ENCODE measurements at places on chromosomes 2 and 18.

GRCh38 chr18:60358516-60358915 lies 14.1 kb downstream of the MC4R start:
- H3K27me3 ChIP-seq = no peaks in the 10 kb centered on the region
- no peak overlapping the region for H3K27ac ChIP-seq
- no peaks in the 10 kb centered on the region for H3K36me3 ChIP-seq
- H3K4me3 ChIP-seq = no peak overlapping the region
- H3K4me1 ChIP-seq = peaks cover 10% of the 10 kb centered on the region

- no peak overlapping the region for H3K27ac ChIP-seq
- DNase-seq = no peak
- H3K36me3 ChIP-seq = no peaks in the 10 kb centered on the region
- no peaks in the 10 kb centered on the region for H3K27me3 ChIP-seq
- no peak overlapping the region for H3K4me3 ChIP-seq
These were observed 83.0 kb upstream of the TAF1B start for GRCh38 chr2:9760069-9760901.

- no peak for DNase-seq
- H3K27ac ChIP-seq = no peak overlapping the region
- no peaks in the 10 kb centered on the region for H3K4me1 ChIP-seq
These were observed 278.6 kb upstream of the KLHL14 start for GRCh38 chr18:33051407-33051806.

DNA sequence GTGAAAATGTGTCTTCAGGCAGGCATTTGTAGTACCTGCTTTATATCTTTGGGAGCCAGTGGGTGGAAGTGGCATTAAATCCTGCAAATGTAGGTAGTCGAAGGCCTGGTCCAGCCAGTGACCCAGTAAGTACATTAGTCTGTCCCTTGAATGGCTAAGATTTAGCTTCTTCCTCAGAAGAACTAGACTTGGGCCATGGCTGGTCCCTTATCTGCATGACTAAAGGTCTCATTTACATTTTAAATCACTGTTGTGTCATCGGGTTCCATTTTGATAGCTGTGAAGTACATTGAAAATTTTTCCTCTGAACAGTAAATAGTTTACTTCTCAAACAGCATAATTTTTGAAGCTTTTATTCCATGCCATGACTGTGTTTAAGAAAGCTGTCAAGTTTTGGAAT lies 438.4 kb upstream of the KLHL29 start:
- H3K4me3 ChIP-seq = no peak overlapping the region
- H3K36me3 ChIP-seq = no peaks in the 10 kb centered on the region
- no peak overlapping the region for H3K27ac ChIP-seq
- no peaks in the 10 kb centered on the region for H3K27me3 ChIP-seq

Data from RWPE2 (cell line).